ENCODE measurements at places on chromosomes 4 and X. TPM values are rescaled to one million over a fixed set of nuclear protein-coding genes. Genes with fewer than 3 reads are reported as not detected.
A peak's percentile ranks its signal among the peaks of the same experiment; 100 is the strongest.

DNA sequence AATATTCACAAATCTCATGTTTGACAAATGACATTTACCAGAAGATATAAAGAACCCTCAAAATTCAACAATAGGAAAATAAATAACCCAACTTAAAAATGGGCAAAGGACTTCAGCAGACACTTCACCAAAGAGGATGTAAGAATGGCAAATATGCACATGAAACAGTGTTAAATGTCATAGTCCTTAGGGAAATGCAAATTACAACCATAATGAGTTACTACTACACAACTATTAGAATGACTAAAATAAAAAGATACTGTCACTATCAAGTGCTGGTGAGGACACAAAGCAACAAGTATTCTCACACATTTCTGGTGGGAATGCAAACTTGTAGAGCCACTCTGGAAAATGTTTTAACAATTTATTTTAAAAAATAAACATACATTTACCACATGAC is 40.8 kb upstream of the NR0B1 start:
- no peak for DNase-seq

DNA sequence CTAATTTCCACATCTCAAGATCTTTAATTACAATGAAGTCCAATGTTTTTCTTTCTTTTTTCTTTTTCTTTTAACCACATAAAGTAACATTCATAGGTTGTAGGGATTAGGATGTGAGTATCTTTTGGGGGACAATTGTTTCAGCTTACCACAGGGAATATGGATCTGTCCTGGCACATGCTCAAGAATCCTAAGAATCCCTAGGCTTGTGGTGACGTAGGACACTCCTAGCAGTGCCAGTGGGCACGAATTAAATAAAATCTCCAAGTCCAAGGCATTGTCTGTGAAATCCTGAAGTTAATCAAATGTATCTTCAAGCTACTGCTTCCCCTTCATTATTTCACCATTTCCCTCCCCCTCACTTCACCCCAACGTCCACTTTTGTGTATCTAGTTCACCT is 2.6 kb upstream of the LAS1L start:
- no peak for DNase-seq

- no peak for DNase-seq
Measured at GRCh38 chr4:20195071-20195885, 56.4 kb upstream of the SLIT2 start.

DNA sequence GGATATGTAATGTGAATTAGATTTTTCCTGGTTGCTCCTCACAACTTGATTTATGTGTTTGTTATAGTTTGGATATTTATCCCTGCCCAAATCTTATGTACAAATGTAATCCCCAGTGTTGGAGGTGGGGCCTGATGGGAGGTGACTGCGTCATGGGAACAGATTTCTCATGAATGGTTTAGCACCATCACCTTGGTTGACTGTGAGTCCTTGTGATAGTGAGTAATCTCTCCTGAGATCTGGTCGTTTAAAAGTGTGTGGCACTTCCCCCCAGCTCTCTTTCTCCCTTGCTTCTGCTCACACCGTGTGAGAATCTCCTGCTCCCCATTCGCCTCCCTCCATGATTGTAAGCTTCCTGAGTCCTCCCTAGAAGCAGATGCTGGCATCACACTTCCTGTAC is 2.2 kb downstream of the MID2 start:
- DNase-seq = no peak

DNA sequence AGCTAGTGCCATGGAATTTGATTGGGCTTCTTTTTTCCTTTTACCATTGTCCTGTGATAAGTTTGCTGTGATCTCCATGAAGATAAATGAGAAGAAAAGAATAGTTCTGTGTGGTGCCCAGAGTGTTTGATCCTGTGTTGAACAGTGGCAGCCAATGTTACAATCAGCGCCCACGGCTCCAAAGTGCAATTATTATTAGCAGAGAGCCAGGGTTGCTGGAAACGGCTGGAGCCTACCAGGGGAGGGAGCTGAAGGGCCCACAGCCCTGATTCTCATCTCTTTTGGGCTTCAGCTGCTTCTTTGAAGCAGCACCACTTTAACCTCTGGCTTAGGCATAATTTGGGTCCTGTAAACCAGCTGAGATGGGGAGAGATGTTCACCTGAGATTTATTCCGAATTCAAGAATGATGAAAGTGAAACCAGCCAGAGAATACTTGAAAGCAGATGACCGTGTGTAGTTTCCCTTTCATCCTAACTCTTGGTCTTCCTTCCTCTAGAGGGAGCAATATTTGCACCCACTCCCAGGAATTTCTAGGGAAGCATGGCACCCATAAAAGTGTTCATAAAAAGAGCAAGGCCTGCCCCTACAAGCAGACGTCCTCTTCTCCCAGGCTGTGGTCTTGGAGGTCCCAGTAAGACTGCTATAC is 298.3 kb downstream of the EVC2 start:
- no peak for DNase-seq

- no peak for DNase-seq
Measured at GRCh38 chrX:567891-568290, 62.7 kb upstream of the SHOX start.

DNA sequence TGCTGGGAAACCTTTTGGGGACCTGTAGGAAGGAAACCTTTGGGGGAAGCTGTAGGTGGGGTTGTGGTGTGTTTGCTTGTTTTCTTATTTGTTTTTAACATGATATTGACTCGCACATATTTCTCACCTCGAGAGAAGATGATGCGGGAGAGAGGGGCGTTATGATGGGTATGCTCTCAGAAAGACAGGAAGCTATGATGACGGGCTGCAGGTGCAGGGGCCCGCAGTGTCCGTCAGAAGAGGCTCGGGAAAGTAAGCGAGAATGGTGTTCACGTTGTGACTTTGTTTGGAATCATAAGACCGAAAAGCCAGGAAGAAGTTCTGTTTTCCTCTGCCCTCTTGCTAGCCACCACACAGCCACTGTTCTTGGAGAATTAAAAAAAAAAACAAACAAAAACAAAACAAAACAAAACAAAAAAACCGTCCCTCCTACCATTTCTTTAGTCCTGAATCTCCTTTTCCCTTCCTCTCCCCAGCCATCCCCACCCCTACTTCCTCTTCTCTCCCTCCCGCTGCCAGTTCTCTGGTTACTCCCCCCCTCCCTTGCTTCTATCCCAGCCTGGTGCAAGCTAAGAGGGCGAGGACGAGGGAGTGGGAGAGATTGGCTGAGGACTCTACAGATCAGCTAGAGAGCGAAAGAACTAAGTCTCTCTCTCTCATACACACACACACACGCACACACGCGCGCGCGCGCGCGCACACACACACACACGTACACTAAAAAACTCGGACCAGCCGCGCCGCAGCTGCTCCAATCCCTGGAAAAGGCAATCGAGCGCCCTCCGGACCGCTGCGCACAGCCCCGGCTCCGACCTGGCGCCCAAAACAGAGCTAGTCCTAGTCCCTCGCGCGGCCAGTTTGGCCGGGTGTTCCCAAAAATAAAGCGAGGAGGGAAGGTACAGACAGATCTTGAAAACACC is at the start of gene BMP3:
Gene BMP3 (plus strand): TSS at position 648 of the 920 bp plus-strand sequence. CDS start 577 bp downstream, outside the sequence.
- peak; percentile 80 for DNase-seq

DNA sequence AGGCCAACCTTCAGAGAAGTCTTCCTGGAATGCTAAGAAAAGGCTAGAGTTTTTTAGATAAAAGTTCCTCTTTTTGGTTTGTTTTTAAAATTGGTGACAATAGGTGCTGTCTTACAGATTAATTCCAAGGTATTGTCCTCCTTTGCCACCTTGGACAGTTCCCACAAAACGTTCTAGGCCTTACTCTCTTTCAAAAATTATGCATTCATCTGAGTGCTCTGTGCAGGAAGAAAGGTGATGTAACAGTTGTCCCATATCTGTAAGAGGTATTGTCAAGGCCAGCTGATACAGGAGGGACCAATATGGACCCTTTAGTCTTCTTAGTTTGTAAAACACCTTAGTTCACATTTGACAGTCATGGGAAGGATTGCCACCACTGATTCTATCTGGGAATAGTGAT is 15.9 kb upstream of the CXCL5 start:
- no peak for DNase-seq

- DNase-seq = no peak
Measured at GRCh38 chr4:93842601-93843252, 14.2 kb downstream of the ATOH1 start.

DNA sequence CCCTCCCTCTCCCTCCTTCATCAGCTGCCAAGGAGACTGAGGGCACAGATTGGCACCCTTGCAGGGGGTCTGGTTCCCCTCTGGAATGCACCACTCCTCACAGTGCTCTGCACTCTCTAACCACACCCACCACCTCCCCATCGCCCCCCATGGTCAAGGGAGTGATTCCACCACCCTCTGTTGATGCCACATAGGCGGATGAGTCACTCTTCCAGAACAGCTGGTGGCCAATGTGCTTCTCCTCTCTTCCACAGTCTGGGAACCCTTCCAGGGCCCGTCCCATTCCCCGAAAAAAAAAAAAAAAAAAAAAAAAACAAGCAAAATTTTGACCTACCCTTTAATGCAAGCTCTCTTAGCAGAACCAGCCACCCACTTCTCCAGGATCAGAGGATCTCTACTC is 341.3 kb upstream of the KLF3 start:
- DNase-seq = peak; percentile 73

- no peak for DNase-seq
Measured at GRCh38 chr4:169050284-169050683, 40.2 kb upstream of the CBR4 start.

DNA sequence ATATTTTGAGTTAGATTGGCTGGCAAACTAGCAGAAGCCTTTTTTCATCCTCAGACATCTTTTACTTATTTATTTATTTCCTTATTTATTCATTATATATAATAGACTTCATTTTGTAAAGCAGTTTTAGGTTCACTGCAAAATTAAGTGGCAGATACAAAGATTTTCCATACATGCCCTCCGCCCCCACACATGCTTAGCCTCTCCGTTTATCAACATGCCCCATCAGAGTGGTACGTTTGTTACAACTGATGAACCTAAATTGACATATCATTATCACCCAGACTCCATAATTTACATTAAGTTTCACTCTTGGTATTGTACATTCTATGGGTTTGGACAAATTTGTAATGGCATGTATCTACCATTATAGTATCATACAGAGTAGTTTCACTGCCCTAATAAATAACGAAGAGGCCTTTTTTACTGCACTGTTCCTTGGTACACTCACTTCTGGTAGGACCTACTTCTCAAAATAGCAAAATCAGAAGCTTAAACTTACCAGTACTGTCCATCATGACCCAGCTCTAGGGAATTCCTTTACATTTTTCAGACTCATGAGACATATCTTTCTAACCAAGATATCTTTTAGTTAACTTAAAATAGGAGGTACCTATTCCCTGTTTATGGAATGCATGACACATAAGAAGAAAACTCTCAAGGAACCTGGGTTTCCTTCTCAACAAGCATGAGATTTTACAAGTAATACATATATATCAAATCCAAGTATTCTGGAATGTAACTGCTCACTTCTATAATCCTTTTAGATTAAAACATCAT is 4.8 kb upstream of the TMPRSS11B start:
- no peak for DNase-seq

GRCh38 chr4:24473309-24473721 is 111.0 kb downstream of the DHX15 start:
- peak; percentile 62 for DNase-seq

GRCh38 chr4:169105620-169106019 is 95.6 kb upstream of the CBR4 start:
- DNase-seq = no peak

- DNase-seq = peak; percentile 27
Measured at GRCh38 chr4:128227991-128228571, 59.5 kb downstream of the PGRMC2 start.

DNA sequence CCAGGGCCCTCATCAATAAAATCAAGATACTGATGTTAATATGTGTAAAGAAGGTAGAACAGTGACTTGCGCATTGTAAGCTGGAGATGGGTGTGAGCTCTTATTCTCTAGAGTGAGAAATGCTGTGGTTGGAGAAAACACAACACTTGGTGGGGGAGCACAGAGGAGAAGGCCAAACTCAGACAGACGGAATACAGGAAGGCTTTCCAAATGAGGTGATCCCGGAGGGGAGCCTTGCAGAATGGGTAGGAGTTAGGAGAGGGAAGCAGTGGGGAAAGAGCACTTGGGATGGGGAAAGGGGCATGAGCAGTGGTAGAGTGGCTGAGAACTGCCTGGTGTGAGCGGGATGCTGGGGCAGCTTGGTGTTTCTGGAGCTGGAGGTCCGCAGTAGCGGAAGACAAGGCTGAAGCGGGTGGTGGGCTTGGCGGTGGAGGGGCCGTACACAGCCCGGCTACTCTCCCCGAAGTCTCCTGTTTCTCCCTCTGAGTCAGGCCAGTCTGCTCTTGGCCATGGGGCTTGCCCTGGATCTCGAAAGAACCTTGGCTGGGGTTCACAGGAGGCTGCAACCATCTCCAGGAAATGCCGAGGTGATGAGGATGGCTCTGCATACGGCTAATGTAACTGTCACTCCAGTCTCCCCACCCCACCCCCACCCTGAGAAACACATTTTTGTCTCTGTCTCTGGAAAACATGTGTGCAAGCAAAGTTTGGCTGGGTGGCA is 11.3 kb upstream of the PLAC1 start:
- DNase-seq = peak; percentile 70

GRCh38 chr4:90584051-90584450 is 456.9 kb downstream of the CCSER1 start:
- no peak for DNase-seq

DNA sequence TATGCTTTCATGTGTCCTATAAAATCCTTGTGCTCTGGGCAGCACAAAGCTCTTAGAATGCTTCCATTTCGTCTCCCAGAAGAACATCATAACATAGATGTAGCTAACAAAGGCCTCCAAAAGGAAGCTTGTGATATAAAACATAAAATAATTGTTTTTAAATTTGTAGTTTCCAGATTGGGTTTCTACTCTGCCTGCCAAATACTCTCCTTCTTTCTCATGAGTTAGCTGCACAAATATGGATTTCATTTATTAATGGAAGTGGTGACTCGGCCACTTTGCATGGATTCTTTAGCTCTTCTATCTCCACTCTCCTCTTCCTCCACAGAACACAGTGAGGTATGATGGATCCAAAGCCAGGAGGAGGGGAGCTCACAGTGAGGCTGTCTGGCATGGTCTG is 265.4 kb downstream of the COL25A1 start:
- DNase-seq = no peak

GRCh38 chr4:37825968-37826294 is 555 bp upstream of the PGM2 start:
- DNase-seq = no peak

GRCh38 chr4:150005537-150005936 is 72.7 kb upstream of the DCLK2 start:
- no peak for DNase-seq

DNA sequence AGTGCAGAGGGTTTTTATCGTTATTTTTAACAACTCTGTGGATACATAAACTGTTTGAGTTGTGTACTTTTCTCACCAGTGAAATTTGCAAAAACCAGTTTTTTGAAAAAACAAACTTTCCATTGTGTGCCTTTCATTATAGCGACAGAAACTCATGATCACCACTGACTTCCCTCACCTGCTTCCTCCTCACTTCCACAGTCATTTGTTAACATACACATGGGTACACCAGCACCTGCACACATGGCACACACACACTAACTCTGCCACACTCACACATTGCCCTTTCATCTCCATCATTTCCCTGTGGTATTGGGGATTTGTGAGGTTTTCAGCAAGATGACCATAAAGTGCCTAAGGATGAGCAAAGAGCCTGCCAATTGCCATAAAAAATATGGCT is 20.6 kb downstream of the CLDN22 start:
- DNase-seq = no peak

The MAOA gene
- 10.8 TPM for total RNA-seq

The NKX3-2 gene
- 1.4 TPM for total RNA-seq

The F8A2 gene
- total RNA-seq = not detected

The NDP gene
- 1.1 TPM for total RNA-seq

The CFAP47 gene
- 0.10 TPM for total RNA-seq

Data from tongue (tissue), 3 donors.